ENCODE measurements at places on chromosomes 1 and 21. TPM values are rescaled to one million over a fixed set of nuclear protein-coding genes. Genes with fewer than 3 reads are reported as not detected.

Gene ADSS2
- 124 TPM for total RNA-seq

Gene DLGAP3
- total RNA-seq: not detected

Gene STRIP1
- 55.1 TPM for total RNA-seq

Gene TMOD4
- 0.56 TPM for total RNA-seq

Gene RSPO1
- not detected for total RNA-seq

Gene ESRRG
- not detected for total RNA-seq

Gene KCNK2
- total RNA-seq: under 0.01 TPM

Gene LYPD8
- total RNA-seq: 0.23 TPM

Gene TRIM45
- 0.84 TPM for total RNA-seq

Gene OR2AK2
- not detected for total RNA-seq

Gene SPRR5
- total RNA-seq: not detected

Gene TEDDM1
- total RNA-seq: not detected

Gene AGBL4
- total RNA-seq: not detected

Gene VSIG8
- total RNA-seq: 0.09 TPM

Gene SH2D5
- total RNA-seq: under 0.01 TPM

Gene RAB42
- 8.8 TPM for total RNA-seq

Gene CRP
- total RNA-seq: not detected

Gene TMEM82
- total RNA-seq: not detected

Gene BRDT
- total RNA-seq: not detected

Gene CFHR3
- total RNA-seq: not detected

Gene LAD1
- 0.09 TPM for total RNA-seq

Gene OR2M3
- total RNA-seq: not detected

Gene OR2T11
- not detected for total RNA-seq

Gene NBPF10
- total RNA-seq: 0.28 TPM

Gene KCNJ9
- not detected for total RNA-seq

Gene TBX19
- 0.51 TPM for total RNA-seq

Gene LMOD1
- total RNA-seq: not detected

Gene MED8
- total RNA-seq: 45.9 TPM

Gene KLF18
- not detected for total RNA-seq

Gene C1orf116
- 0.17 TPM for total RNA-seq

Gene GLMN
- total RNA-seq: 9.9 TPM

Gene OPTC
- not detected for total RNA-seq

Gene FCRL6
- not detected for total RNA-seq

Gene PLXNA2
- total RNA-seq: 95.8 TPM

Gene ADGRL2
- total RNA-seq: 117 TPM

Gene DDAH1
- 46.6 TPM for total RNA-seq

Gene TTC39A
- 4.1 TPM for total RNA-seq

Gene CCDC27
- not detected for total RNA-seq

Gene NIBAN1
- 9.6 TPM for total RNA-seq

Gene KRTAP11-1
- total RNA-seq: not detected

Gene MANEAL
- total RNA-seq: 1.0 TPM

Gene OR2T29
- not detected for total RNA-seq

All from dermis blood vessel endothelial cell (primary cell).